Central memory CD4-positive, alpha-beta T cell (primary cell): ENCODE measurements at places on chromosomes 5 and 9.

- no peak for DNase-seq
Measured at GRCh38 chr5:156621719-156622118, 228.4 kb upstream of the PPP1R2B start.

GRCh38 chr5:73007051-73007450, 51.2 kb downstream of the FCHO2 start:
- no peak for DNase-seq

DNA sequence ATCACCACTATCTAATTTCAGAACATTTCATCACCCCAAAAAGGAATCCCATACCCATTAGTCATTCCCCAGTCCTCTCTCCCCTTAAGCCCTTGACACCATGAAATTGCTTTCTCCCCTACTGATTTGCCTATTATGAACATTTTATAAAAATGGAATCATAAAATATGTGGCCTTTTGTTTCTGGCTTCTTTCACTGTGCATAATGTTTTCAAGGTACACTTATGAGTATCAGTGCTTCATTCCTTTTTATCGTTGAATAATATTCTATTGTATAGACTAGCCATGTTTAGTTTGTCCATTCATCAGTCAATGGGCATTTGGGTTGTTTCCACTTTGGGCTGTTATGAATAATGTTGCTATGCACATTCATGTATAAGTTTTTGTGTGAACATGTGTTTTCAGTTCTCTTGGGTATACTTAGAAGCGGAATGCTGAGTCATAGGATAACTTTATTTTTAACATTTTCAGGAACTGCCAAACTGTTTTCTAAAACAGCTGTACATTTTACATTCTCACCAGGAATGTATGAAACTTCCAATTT, 40.4 kb upstream of the FGF1 start:
- DNase-seq: no peak

- peak; percentile 20 for DNase-seq
Measured at GRCh38 chr5:94575196-94575595, 43.2 kb downstream of the KIAA0825 start.

GRCh38 chr5:158644301-158644700, 455.4 kb downstream of the EBF1 start:
- no peak for DNase-seq

DNA sequence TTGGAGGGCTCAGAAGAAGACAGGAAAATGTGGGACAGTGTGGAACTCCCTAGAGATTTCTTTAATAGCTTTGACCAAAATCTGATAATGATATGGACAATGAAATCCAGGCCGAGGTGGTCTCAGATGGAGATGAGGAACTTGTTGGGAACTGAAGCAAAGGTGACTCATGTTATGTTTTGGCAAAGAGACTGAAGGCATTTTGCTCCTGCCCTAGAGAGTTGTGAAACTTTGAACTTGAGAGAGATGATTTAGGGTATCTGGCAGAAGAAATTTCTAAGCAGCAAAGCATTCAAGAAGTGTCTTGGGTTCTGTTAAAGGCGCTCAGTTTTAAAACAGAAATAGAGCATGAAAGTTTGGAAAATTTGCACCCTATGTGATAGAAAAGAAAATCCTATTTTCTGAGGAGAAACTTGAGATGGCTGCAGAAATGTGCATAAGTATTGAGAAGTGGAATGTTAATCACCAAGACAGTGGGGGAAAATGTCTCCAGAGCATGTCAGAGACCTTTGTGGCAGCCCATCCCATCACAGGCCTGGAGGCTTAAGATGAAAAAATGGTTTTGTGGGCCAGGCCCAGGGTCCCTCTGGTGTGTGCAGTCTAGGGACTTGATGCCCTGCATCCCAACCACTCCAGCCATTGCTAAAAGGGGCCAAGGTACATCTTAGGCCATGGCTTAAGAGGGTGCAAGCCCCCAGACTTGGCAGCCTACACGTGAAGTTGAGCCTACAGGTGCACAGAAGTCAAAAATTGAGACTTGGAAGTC, 463.7 kb upstream of the TLE4 start:
- no peak for DNase-seq

- DNase-seq: no peak
Measured at GRCh38 chr5:35438786-35439185, 178.9 kb upstream of the SPEF2 start.

DNA sequence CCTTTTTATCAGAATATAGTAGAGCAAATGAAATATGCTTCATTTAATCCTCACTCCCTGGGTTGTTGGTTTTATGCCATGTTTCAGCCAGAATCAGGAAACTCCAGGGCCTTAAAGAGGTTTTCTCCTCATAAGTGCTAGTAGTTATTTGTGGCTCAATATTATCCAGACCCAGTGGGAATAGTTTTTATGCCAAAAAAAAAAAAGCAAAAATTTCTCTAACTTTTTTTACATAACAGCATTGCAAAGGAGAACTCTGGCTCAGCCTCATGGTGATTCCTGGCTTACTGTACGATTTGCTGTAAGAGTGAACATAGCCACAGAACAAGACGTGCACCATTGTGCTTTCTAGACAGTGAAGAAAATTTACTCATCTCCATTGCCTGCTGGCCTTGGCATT, 232.5 kb downstream of the PJA2 start:
- DNase-seq: no peak

- no peak for DNase-seq
Measured at GRCh38 chr9:117435630-117436261, 20.9 kb upstream of the ASTN2 start.

- no peak for DNase-seq
Measured at GRCh38 chr5:60352992-60353599, 346.9 kb downstream of the DEPDC1B start.

DNA sequence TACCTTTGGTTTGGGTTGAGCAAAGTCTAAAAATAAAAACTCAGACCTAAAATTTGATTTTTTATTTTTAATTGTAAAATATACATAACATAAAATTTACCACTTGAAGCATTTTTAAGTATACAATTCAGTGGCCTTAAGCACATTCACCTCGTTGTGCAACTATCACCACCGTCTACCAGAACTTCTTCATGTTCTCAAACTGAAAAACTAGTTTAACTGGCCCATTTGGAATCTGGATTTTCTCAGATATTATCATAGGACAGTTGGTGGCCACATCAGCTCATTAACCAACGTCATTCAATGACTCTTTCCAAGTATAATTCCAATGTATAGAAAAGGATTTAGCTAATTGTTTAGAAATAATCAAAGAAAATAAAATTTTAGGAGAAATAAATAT, 319.3 kb downstream of the TLE1 start:
- DNase-seq: no peak

DNA sequence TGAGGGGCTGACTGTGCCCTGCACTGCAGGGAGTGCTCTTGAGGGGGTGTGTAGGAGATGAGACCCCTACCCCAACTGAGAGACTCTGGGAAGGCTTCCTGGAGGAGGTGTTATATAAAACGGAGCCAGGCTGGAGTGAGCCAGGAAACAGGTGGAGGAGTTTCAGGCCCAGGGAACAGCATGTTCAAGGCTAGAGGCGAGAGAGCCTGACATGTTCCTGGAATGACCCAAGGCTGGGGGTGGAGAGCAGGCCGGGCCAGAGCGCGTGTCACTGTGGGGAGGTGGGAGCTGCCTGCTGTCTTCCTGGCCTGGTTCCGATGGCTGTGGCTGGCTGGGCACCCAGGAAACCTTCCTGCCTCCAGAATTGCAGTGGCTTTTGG, 48.7 kb downstream of the RXRA start:
- DNase-seq: no peak

DNA sequence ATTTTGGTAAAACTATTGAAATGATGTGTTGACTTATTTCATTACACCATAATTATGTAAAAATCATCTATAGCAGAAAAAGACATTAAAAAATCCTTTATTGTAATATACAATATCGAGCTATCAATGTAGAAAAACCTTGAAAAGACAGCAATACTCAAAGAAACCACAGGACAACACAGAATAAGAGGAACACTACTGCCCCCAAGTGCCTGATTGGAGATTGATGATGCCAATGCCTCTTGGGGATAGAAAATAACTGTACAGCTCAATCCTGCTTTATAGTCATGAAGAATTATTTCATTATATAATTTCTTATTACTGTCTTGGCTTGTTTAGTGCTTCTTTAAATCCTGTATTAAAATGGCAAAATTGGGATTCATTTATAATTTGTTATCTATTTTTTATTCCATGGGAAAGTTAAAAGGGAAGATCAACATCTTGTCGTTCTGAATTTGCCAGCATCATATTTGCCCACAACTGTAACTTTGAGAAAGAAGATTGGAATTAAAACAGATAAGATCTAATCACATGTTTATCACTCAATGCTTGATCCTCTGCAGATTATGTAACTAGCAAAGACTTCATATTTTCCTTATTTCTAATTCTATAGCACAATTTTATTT, 337.5 kb downstream of the CDH9 start:
- no peak for DNase-seq

GRCh38 chr9:130138171-130138653, 34.0 kb upstream of the NCS1 start:
- no peak for DNase-seq

DNA sequence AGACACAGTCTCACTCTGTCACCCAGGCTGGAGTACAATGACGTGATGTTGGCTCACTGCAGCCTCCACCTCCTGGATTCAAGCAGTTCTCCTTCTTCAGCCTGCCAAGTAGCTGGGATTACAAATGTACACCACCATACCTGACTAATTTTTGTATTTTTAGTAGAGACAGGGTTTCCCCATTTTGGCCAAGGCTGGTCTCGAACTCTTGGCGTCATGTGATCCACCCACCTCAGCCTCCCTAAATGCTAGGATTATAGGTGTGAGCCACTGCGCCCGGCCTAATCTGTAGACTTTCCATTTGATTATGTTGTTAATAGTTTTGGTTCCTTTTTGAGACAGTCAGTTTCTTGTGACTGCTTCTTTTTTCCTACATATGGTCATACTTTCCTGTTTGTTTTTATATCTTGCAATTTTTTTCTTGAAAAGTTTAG, 31.0 kb downstream of the MTREX start:
- DNase-seq: no peak

DNA sequence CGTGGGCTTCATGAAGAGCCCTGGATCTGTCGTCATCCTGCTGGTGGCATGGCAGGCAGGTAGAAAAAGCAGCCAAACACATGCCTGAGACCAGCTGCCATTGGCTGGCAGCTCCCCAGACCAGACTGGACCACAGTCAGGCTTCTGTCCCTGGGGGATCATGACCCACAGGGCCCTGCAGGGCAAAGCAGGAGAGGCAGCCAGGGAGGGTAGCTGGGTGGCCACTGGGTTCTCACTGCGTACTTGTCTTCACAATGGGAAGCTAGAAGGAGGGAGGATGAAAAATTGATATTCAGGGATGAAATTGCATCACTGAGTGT, 67.8 kb upstream of the GARNL3 start:
- DNase-seq: no peak

- DNase-seq: no peak
Measured at GRCh38 chr5:151675611-151676313, 11.0 kb downstream of the SPARC start.

DNA sequence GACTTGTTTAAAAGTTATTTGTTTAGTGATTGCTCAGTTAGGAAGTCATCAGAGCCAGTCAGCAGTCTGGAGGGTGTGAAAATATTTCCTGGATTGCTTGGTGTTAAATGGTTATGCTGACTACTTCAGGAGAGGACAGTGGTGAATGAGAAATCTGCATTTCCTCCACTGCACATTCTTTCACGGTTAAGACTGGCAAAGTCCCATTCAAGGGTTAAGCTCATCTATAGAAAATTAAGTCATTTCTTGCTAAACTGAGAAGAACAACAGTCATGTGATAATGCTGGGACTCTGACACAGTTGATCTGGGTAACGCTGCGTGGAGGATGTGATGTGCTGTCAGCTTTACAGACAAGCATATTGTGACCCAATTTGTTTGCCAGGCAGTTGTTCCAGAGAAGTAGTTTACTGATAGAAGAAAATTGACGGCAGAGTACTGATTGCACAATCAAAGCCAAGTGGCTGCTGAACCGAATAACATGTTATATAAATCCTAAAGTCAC, 80.4 kb downstream of the GRAMD2B start:
- peak; percentile 31 for DNase-seq

DNA sequence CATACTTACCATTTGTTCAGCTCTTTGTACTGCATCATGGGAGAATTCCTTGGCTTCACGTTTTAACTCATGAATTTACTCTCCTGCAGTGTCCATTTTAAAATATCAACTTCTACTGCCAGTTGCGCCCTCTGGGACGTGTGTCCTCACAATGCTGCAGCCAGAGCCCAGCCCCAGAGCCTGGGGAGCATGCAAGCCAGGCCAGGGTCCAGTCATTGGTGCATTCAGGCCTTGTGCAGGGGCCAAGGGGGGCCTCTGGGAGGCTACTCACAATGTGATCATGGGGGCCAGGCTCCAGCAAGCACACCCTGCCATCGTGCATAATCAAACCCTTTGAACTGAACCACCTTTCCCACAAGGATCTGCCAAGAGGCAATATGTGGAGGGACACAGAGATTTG, 105.6 kb upstream of the CCDC112 start:
- no peak for DNase-seq

DNA sequence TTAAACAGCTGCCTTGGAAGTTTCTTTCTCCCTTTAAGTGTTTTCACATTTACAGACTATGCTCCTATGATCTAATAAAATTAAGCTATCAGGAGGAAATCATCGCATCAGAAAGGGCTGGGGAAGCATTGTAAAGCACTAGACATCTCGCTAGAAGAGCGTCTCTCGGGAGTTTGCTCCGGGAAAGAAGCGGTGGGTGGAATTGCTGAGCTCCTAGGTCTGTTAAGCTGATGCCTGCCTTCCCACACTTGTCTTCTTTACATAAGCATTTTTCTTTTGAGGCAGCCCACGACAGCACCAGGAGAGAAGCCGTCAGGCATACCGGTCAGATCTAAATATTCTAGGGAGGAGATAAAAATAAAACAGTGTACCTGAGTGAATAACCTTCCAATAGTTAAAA, 541.7 kb upstream of the TUSC1 start:
- no peak for DNase-seq

DNA sequence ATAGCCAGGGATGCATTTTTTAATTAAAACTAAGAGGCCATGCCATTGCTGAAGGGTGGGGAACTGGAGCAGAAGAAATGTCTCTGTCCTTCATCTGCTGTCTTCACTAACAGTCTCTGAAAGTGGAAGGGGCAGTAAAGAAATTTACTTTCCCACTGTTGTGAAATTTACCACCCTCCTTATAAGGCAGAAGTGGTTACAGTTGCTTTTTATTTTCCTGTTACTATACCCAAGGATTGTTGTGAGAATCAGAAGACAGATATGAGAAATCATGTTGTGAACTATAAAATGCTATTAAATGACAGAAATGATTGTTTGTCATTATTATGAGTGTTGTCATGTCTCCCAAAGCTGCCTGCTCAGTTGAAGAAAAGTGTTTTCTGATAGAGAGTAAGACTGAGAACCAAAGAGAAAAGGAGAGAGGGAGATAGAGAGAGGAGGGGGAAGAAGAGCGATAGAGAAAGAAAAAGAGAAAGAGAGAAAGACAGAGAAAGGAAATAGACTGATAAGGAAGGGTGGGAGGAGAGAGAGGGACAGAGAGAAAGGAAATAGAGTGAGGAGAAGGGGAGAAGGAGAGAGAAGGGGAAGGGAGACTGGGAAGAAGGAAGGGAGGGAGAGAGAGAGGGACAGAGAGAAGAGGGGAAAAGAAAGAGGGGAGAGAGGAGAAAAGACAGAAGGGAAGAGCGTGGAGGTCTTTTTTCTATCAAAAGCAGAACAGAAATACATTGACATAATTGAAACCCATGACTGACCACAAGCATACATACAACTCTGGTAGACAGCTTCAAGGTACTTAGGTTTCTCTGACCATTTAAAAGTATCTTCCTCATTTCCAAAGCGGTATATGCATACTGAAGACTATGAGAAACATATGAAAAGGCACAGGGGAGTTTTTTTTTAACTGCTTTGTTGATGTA, 22.5 kb downstream of the SEC61B start:
- no peak for DNase-seq
